T47D (cell line): ENCODE measurements at places on chromosomes 7 and 10.

DNA sequence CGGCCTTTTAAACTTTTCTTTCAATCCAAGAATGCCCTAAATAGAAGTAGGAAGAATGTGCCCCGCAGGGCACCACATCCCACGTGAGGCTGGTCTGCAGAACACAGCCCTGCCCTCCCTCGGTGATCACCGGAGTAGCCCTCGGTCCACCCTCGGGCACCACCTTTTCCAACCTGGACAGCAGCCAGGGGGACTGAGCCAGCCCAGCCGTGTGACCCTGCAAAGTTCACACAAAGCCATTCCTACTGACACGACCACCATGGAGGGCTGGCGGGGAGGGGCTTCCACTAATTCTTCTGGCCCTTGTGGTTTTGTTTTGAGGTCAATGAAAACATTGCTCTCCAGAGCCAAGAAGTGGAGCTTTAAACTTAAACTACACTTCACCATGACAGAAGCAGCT is 132.2 kb downstream of the TCERG1L start:
- DNase-seq = no peak

- DNase-seq = no peak
Observed at GRCh38 chr7:47937065-47937687, 11.1 kb downstream of the PKD1L1 start.

DNA sequence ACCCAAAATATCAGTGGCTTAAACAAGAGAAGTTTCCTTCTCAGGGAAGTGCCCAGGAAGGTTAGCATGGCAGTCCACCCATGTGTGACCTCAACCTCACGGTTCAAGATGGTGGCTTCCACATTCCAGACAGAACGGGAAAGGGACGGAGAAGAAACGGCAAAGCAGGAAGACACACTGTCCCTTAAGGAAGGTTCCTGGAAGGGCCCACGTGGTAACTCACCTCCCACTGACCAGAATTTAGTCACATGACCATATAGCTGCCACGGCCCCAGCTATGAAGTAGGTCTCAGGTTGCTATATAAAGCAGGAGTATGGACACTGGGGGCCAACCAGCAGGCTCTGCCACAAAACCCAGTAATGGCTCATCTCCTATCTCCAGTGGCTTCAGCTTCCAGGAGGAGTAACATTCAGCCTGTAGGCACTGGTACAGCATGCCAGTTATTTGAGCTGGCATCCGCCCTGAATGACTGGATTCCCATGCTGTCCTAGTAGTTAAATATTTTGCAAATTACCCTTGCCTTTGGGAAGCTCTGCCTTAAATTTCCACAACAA is 278.5 kb upstream of the KLF14 start:
- no peak for DNase-seq

GRCh38 chr7:104048055-104048454 is 58.6 kb upstream of the RELN start:
- DNase-seq = no peak

- DNase-seq = no peak
Observed at GRCh38 chr10:96306516-96306915, 2.3 kb downstream of the DNTT start.

DNA sequence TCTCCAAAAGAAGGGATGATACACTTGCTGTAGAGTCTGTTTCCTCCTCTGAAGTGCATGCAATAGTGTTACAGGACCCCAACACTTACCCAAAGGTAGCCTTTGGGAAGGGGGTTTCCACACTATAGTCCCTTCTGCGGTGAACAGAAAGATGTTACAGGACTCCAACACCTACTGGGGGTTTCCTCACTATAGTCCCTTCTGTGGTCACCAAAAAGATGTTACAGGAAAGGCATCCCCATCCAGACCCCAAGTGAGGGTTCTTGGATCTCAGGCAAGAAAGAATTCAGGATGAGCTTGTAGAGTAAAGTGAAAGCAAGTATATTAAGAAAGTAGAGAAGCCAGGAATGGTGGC is 69.2 kb upstream of the PIK3CG start:
- no peak for DNase-seq

- peak; percentile 16 for DNase-seq
Observed at GRCh38 chr10:70753841-70754621, 31.1 kb downstream of the TBATA start.

DNA sequence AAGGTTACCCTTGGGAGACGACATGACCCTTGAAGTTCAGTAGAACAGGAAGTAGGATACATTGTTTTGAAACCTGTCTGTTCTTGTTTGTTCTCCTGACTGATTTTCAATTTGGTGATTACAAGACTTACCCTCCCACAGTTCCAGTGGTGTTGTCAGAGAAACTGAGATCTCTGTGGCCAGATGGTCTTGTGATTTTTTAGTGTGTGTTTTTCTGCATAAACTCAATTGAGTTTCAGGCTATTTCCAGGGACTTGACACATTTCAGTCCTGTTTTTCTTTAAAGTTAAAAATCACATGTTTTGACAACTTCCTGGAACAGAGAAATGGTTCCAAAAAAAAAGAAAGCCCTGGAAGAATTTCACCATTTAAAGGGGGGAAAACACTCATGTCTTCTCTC is 22.3 kb downstream of the PIK3CG start:
- no peak for DNase-seq

DNA sequence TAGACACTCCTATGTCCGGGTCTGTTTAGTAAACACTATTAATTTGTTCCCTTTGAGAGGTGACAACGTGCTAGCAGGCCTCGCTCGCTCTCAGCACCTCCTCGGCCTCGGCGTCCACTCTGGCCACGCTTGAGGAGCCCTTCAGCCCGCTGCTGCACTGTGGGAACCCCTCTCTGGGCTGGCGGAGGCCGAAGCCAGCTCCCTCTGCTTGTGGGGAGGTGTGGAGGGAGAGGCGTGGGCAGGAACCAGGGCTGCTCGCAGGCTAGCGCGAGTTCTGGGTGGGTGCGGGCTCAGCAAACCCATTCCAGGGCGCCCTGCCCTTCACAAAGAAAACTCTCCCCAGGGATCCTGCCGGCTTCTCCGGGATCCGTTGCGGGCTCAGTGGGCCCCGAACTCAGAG is 144.4 kb upstream of the CDCA7L start:
- no peak for DNase-seq

GRCh38 chr10:3231951-3232730 is 59.6 kb upstream of the PITRM1 start:
- no peak for DNase-seq

DNA sequence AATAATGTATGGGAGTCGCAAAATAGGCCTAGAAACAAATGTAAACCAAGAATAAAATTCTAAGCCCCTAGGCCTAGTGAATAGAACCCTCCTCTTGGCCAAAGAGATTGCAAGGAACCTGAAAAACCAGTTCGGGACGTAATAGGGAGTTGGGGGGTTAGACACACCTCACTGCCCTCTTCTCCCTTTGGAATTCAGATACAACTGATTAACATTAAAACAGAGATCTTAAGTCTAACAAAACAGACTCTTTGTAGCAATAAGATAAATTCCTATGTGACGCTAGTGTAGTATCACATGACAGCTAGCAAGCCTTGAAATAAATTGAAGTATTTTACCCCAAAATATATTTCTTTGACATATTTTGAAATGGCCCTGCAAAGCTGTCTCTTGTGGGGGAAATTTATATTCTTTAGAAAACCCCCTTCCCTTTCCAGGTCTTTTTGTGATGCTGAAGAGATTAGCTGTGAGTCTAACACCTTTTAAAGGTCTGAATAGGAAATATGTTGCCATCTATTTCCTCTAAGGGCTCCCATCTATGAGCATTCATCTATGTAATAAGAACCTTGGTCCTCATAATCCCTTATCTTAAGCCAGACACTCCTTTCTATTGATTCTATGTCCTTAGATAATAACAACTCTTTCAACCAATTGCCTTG is 623.4 kb upstream of the NRG3 start:
- DNase-seq = no peak

DNA sequence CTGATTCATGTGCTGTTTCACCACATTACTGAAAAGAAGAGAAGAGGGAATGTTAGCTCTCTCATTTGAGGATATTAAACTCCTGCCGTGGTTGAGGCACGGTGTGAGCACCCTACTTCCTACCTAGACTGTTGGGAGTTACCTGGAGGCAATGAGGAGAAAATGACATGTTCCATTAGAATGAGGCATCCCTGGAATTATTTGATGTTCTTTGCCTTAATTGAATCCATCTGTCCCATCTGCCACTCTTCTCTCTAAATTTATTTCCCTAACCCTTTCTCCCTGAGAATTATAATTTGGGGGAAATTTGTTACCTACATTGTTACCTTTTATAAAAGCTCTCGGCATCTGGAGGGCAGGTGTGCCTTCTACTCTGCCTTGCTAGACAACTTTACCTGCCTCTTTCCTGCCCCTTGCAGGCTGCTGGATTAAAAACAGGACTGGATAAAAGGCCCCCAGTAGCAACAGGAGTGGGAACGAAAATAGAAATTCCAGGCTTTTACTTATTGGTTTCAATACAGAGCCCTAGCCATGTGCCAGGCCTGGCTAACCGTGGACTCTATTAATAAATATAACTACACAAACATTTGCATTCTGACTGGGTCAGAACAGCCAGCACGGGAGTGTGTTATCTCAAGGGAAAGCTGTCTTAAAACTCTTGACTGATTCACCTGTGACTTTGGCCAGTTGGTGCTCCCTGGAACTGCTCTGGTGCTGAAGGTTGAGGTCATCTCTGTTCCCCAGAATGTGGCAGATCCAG is 4.4 kb upstream of the ATXN7L1 start:
- DNase-seq = no peak

DNA sequence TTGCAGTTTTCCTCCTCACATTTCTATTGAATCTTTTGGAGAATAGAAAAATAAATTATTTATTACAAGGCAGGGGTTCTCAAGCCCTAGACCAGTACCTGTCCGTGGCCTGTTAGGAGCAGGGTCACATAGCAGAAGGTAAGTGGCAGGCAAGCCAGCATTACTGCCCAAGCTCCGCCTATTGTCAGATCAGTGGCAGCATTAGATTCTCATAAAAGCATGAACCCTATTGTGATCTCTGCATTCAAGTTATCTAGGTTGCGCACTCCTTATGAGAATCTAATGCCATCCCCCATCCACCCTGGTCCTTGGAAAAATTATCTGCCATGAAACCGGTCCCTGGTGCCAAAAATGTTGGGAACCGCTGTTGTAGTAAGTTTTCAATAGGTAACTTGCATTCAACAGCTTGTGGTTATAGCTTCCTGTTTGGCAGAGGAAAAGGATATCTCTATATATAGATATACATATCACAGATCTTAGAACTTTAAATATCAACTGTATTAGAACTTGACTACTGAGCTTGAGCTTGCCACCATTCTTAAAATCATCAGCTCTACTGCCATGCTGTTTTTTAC is 165.1 kb downstream of the AHR start:
- no peak for DNase-seq

GRCh38 chr10:110717781-110718589 is 73.8 kb downstream of the RBM20 start:
- no peak for DNase-seq

GRCh38 chr7:144786522-144786921 is 49.3 kb downstream of the TPK1 start:
- no peak for DNase-seq

DNA sequence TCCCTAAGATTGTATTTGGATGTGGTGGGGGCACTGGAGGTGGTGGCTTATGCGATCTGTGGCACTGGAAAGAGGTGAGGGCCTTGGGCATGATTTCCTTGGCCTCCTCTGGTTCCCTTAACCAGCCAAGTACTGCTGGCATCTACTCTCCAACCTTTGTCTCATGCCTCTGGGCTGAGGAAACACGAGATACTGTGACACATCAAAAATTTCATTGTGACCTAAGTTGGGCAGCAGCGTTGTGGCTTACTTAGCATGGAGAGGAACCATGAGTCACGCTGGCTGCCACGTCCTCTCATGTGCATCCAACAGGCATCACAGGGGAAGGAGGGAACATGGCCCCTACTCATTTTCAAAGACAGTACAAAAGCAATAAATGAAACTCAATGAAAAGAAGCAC is 29.7 kb upstream of the GSDME start:
- no peak for DNase-seq

DNA sequence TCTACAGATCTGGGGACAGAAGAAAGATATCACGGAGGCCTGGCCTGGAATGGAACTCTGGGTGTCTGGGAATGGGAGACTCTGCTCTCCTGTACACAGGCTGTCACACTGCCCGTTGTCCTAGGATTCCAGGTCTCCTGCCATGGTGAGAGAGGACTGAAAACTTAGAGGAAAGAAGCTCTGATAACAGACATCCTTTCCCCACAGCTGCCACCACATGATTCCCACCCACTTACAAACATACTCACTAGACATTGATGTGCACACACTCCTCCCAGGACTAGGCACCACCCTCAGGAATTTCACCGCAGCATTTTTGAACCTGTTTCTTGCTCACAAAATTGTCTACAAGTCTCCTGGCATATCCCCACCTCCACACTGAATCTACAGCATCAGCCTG is 5.7 kb downstream of the ZNF92 start:
- DNase-seq = peak; percentile 58

DNA sequence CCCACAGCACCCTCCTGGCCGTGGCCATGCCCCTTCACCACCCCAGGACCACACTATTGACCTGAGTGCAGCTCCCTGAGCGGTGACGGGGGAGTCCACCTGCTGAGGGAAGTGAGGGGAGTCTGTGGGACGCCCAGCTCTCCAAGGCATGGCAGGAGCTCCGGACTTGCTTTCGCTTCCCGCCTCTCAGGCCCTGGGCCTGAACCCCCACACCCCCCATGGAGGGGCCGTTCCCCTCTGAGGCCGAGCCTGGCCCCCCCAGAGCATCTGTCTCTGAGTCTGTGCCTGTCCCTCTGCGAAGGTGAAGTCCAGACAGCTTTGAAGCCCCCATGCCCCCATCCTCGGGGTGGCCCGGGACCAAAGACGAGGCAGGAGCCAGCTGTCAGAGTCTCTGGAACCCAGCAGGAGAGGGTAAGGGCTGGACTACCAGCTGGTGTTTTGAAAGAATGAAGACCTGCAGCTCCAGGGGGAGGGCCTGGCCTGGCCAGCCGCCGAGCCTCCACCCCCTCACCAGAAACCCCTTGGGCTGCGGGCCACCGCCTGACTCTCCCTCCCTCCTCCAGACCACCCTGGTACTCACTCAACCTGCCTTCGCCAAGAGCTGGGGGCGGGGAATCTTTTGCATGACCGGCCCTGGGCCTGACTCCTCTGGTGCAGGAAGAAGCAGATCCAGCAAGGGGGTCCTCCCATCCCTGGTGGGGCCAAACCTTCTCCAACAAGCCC is 114.0 kb downstream of the PDGFA start:
- DNase-seq = no peak

- no peak for DNase-seq
Observed at GRCh38 chr7:69186974-69187373, 411.3 kb upstream of the AUTS2 start.

- DNase-seq = no peak
Observed at GRCh38 chr10:113049881-113050280, 99.8 kb downstream of the TCF7L2 start.

- DNase-seq = no peak
Observed at GRCh38 chr10:96591946-96592345, 5.1 kb upstream of the TM9SF3 start.

GRCh38 chr7:135177028-135177696 is 6.7 kb upstream of the CYREN start:
- DNase-seq = peak; percentile 93

DNA sequence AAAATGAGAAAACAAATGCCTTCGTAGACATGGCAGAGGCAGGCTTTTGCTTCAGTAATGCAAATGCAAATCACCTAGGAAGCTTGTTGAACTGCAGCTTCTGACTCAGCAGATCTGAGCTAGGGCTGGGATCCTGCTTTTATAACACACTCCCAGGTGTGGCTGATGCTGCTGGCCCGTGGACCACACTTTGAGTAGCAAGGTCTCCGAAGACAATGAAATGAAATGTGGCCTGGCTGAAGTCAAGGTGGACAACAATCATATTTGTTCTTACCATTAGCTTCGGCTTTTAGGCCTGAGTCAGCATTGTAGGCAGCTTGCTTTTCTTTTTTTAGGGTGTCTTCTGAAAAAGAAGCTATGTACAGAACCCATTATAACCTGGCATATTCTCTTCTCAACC is 26.3 kb downstream of the COL17A1 start:
- no peak for DNase-seq
